ENCODE measurements at places on chromosomes 13 and 19.

GRCh38 chr13:32887617-32888016, 128.6 kb upstream of the KL start:
- DNase-seq: no peak

DNA sequence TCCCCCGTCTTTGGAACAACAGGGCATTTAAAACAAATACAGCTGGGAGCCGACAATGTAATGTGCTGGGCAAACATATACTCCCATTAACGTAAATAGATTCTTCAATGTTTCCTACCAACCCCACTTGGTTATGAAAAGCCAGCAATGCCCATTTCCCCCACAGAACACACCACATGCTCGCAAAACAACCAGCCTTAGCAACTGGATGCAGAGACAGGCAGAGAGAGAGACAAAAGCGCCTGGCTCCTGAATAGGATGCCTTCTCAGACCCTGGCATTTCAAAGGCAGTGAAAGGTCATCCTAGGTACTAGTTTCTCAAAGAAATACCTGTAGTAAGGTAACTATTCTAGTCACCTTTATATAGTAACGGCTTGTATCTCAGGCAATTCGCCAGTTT, 462.9 kb downstream of the ITGBL1 start:
- no peak for DNase-seq

DNA sequence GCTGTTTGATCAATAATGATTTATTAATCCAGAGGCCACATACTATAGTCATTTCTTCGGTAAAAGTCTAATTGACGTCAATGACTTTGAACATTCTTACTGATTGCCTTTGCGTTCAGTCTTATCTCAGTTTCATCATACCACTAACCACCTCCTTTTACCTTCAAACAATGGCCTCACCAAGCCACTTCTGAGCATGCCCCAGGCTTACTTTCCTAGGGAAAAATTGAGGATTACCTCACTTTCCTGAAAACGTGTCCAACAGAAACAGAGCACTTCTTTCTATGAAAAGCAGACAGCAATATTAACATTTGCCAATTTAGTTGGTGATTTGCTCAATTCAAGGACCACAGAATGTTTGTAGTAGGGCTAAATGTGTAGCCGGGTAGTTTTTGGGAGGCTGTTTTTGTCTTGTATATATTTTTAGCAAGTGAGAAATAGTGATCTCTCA, 157.6 kb downstream of the KLF5 start:
- DNase-seq: no peak

- DNase-seq: peak; percentile 76
Measured at GRCh38 chr13:95137096-95137495, 164.2 kb downstream of the ABCC4 start.

DNA sequence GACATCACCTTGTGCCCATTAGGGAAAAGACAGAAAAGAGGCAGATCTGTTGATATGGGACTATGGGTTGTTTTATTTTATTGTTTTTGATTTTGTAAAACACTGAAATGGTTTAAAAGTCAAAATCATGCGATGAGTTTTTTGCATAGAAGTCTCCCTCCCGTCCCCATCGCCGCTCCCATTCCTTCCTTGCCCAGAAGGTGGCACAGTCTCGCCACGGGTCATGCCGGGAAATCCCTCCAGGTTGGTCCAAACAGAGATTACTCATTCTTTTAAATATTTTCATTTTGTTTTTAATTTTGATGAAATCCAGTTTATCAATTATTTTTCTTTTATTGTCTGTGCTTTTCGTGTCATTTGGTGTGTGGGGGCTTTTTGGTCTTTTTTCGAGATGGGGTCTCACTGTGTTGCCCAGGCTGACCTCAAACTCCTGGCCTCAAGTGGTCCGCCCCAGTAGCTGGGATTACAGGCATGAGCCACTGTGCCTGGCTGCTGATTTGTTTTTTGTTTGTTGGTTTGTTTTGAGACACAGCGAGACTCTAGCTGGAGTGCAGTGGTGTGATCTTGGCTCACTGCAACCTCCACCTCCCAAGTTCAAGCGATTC, 9.2 kb downstream of the PGPEP1 start:
- peak; percentile 54 for DNase-seq

GRCh38 chr19:48874303-48875135, 2.3 kb downstream of the PPP1R15A start:
- no peak for DNase-seq

DNA sequence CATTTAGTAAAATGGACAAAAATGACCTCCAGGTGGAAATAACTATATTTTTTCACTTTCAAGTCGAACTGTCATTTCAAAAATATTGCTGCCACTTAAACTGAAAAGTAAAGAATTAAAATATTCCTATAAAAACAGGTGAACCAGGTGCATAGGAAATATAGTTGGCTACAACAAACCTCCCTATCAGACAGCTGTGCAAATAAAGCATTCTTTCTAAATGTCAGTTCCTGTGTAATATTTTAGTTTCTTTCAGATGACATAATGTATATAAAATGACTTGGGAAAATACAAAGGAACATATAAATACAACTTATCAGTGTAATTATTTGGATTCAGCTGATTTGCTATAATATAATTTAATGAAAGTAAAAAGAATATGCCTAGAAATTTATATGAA, 403.5 kb upstream of the GPC6 start:
- DNase-seq: no peak

- no peak for DNase-seq
Measured at GRCh38 chr19:6935618-6936017, 48.2 kb downstream of the ADGRE1 start.

- DNase-seq: no peak
Measured at GRCh38 chr19:42134535-42135070, 2.4 kb upstream of the POU2F2 start.

GRCh38 chr19:29872224-29872731, 60.5 kb downstream of the CCNE1 start:
- peak; percentile 34 for DNase-seq

- DNase-seq: no peak
Measured at GRCh38 chr19:15448044-15448777, 1.5 kb downstream of the WIZ start.

DNA sequence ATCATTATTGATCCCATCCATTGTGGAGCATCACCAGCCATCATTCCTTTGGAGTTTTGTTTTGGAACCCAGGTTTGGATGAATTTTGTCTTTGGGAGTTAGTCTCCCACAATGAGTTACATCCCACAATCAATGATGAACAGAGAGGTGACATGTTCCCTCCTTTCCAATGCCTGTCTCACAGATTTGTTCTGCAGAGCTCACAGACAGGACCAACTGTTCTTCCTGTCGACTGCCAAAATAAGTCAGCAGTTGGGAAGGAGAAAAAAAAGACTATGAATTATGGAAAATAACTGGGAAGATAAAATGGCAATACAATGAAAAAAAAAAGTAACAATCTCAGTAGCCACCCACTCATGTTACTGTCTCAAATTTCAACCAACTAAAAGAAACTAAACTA, 489.1 kb downstream of the MYO16 start:
- DNase-seq: no peak

- DNase-seq: no peak
Measured at GRCh38 chr13:87524775-87525174, 146.4 kb upstream of the SLITRK5 start.

- peak; percentile 62 for DNase-seq
Measured at GRCh38 chr19:4399812-4400134, 574 bp downstream of the SH3GL1 start.

DNA sequence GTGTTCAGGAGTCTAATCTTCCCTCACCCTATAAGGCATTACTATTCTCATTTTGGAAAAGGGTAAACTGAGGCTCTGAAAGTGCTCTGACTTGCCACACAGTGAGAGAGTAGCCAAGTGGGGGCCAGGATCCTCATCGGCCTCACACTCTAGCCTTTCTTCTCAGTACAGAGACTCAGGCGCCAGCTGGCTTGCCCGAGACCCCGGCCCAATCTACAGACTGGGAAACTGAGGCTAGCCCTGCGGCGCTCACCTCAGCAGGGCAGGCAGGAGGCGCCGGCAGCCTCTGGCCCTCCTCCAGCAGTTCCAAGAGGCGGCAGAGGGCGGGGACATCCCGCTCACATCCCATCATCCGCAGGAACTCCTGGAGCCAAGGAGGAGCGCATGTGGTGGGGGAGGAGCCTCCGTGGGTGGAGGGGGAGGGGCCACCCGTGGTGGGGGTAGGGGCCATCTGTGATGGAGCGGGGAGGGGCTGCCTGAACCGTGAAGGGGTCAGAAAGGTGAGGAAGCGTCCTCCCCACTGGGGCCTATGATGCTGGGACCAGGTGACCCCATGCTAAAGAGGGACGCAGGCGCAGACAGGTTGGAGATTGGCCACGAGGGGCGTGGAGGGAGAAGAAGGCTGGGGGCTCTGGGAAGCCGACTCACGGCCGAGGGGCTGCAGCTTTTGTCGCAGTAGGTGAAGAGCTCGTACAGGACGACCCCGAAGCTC, 8.7 kb upstream of the INSL3 start:
- DNase-seq: no peak

DNA sequence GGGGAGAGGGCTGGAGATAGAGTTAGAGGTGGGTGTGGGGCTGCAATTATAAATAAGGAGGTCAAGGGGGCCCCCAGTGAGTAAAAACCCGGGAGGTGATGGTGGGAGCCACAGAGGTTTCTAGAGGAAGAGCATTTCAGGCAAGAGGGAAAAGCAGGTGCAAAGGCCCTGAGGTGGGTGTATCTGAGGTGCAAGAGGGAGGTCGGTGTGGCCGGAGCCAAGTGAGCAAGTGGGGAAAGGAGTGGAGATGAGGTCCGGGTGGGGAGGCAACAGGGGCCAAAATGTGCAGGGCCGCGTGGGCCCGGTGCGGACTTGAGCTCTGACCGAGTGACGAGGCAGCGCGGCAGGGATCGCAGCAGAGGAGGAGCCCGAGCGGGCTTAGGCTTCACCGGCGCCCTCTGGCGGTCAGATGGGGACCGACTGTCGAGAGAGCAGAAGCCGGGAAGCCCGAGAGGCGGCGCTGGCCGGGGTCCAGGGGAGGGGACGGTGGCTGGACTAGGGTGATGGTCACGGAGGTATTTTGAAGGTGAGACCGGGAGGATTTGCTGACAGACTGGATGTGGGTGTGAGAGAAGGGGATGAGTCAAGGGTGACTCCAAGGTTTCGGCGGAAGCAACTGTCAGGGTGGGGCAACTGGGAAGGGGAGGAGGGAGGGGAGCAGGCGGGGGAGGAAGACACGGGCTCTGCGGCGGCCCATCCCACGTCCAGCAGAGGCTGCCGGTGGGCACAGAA, 17.7 kb upstream of the SPACA4 start:
- peak; percentile 81 for DNase-seq

DNA sequence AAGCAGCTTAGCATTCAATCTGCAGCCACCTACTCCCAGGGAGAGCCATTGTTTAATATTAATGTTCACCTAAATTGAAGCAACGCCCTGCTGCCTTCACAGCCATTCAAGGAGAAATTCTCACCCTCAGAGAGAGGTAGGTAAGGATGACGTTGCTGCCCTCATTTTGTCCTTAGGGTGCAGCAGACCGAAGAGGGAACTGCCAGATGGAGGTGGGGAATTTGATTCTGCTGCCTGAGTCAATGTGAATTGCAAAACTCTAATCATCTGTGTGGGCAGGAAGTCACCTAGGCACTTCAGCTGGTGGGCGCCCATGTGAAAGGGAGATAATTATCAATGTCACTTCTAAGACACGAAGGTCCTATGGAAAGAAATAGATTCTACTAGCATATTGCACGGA, 503.4 kb downstream of the TBC1D4 start:
- no peak for DNase-seq

Data from common myeloid progenitor, CD34-positive (primary cell).